ENCODE measurements at places on chromosomes 5 and 9.

DNA sequence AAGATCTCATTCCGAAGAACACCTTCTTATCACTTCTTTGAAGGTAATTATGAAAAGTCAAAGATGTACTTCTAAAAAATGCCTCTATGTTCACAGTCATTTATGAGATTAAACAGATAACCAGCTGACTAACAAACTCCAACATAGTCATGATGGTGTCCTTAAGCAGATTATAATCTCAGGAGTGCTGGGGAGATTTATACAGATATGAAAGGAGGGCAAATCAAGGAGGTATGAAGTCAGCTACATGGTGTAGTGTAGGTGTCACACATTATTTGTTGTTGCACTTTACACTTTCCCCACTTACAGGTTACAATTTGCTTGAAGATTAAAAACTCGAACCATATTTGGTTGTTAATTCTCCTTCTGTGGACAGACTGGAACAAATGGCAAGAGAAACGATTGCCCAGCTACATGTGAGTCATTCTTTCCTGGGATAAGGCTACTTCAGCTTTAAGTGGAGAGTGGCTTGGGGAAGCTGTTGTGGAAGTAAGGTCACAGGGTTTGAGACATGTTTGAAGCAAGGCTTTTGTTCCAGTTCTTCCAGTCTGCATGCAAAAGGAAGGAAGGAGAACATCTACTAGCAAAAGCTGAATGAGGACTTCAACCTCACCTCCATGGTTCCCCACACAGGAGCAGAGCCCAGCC lies 320.1 kb downstream of the ADGRV1 start:
- DNase-seq: no peak

DNA sequence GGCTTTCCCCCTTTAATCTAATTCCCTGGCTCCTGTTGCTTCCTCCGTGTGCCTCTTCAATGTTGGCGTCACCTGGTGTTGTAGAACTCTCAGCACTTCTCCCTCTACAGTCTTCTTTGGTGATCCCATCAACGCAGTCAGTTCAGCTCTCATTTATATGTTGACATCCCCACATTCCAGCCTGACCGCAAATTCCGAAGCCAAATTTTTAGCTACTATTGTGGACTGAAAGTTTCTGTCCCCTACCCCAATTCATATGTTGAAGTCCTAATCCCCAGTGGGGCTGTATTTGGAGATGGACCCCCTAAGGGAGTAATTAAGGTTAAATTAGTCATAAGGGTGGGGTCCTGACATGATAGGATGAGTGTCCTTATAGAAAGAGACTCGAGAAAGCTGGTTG lies 210.6 kb upstream of the ADAMTSL1 start:
- no peak for DNase-seq

DNA sequence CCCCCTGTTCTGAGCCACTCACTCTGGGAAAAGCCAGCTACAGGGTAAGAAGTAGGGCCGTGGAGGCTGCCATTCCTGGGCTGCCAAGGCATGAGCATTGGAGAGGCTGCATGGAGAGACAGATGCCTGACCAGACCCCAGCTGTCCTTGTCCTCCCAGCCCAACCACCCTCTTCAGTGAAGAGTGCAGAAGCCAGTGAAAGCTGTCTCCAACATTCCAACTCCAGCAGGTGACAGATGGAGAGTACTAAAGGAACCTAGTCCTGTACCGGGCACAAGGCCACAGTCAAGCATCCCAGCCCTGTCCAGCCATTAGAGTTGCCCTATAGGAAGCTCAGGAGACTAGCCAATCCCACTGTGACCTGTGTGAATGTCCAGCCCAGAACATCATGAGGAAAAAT lies 165.1 kb downstream of the DIRAS2 start:
- DNase-seq: no peak

GRCh38 chr5:143304836-143305475 lies 98.5 kb downstream of the NR3C1 start:
- no peak for DNase-seq

- DNase-seq: no peak
These were observed 24.5 kb upstream of the IDNK start for GRCh38 chr9:83598487-83598886.

DNA sequence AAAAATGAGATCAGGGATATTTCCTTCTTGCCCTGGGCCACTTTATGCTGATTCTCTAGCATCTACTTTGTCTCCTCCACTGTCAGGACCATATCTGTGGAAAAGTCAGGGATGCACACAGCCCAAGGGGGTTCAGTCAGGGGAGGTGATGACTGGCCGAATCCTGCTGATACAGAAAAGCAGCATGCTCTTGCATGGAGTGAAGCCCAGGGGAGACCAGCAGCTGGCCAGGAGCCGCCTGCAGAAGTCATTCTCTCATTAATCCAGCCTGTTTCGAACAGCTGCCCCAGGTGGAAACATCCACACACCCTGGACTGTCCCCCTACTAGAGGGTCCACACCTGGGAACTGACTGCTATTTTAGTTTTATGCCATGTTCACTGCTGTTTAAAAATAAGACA lies 177.1 kb downstream of the ATP10B start:
- no peak for DNase-seq

DNA sequence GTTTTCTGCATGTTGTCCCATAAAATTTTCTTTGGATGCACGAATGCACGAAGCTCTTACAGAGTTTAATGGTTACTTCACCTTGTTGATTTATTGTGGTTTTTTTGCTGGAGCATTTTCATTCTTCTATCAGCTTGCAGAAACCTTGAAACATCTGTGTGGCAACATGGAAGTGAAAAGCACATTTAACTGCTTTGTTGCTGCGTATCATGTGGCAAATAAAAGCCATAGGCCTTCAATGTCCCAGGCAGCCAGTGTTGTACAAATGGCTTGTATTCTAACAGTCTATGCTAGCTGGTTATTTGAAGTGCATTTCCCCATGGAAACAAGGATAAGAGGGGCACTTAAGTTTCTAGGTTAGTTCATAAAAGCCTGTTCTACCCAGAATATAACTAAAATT lies 42.5 kb upstream of the RASGRF2 start:
- DNase-seq: no peak

GRCh38 chr9:7405924-7406604 lies 393.5 kb downstream of the DMAC1 start:
- no peak for DNase-seq

DNA sequence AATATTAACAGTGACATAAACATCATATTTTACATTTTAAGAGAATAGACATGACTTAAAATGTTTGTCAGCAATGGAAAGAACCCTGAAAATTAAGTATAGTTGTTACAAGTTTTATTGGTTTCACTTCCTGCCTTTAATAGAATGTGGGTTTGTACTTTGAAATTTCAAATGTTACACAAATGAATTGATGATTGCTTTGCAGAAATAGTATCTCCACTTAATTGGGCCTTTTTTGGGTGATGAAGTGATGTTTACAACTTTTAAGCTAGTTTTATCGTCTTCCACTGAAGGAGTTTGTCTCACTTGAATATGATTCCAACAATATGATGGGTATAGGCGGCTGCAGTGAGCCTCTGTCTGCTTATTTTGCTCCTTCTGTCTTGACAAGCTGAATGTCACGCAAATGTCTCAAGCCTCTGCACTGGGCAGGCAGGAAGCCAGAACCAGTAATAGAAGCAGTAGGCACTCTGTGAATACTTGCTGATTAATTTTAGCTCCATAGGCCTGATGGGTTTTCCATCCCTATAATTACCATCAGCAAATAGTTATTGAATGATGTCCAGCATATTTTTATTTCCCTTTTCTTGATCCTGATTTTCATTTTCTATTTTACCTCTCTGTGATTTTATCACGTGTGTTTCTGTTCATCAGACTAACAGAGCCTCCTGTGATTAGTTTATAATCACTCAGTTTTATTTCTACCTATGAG lies 10.6 kb upstream of the NR3C1 start:
- DNase-seq: no peak

GRCh38 chr9:15697446-15697851 lies 144.6 kb downstream of the CCDC171 start:
- no peak for DNase-seq

DNA sequence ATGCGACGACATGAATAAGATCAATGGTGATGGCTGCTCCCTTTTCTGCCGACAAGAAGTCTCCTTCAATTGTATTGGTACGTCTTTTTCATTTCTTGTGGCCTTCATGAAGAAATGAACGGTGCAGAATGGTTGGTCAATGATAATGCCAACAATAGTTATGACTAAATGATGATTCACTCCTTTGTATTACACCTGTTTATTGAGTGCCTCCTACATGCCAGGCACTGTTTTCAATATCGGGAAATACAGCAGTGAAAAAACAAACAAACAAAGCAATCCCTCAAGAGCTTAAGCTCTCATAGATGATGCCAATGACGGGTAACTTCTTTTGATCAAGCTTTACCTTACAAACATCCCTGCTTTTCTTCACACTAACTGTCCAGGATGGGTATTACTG lies 117.7 kb downstream of the PAPPA start:
- DNase-seq: no peak

GRCh38 chr9:124495126-124496074 lies 11.8 kb downstream of the NR5A1 start:
- DNase-seq: no peak
